Cortex of kidney (tissue), 1 donor: ENCODE measurements at places on chromosomes 2 and 18.
A peak's percentile ranks its signal among the peaks of the same experiment; 100 is the strongest.

- DNase-seq: no peak
Observed at GRCh38 chr2:109180786-109181185, 51.8 kb downstream of the SH3RF3 start.

DNA sequence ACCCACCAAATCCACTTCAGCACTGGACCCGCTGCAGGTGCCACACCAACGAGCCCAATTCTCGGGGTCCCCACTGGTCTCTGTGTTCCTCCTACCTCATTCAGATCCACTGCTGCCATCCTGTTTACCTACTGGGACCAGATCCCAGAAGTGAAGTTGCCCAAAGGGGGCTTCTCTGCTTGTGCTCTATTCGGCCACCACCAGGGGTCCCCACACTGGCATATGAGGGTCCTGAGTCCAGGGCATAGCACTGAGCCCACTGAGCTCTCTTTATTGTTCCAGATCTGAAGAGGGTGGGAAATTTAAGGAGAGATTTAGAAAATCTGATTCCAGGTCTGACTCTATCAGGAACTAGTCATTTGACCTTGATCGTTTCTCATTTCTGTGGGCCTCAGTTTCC lies 2.4 kb downstream of the GPR45 start:
- DNase-seq: no peak

DNA sequence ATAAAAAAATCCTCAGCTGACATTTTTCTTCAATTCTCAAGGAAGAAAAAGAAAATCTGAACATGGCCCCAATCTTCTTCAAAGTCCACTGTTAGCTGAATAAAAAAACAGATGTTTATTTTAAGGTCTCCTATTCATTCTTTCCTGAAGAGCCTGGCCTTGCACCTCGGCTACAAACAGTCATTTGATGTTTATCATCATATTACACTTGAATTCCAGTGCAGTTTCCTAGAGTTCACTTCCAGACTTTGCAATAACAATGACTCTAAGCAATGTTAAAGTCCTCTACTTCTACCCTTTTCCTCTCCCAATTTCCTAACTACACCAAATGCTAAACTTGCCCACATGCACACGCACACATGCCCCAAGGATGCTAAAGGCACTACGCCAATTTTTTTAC lies 70.1 kb downstream of the NOL10 start:
- no peak for DNase-seq

- DNase-seq: no peak
Observed at GRCh38 chr2:12417786-12418185, 298.9 kb upstream of the TRIB2 start.

DNA sequence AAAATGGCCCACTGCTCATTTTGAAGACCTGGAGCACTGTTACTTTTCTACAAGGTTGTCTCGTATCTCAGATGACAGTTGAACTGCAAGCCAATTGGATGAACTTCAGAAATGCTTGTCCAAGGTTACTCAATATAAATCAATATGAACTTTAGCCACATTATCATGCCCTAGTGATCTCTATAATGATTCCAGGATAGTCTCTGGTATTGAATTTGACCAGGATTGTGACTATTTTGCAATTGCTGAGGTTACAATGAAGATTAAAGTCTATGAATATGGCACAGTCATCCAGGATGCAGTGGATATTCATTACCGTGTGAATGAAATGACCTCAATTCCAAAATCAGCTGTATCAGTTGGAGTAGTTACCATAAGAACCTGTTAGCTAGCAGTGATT lies 196.0 kb upstream of the RAB12 start:
- no peak for DNase-seq

- DNase-seq: no peak
Observed at GRCh38 chr2:241445426-241445825, 63.0 kb downstream of the STK25 start.

DNA sequence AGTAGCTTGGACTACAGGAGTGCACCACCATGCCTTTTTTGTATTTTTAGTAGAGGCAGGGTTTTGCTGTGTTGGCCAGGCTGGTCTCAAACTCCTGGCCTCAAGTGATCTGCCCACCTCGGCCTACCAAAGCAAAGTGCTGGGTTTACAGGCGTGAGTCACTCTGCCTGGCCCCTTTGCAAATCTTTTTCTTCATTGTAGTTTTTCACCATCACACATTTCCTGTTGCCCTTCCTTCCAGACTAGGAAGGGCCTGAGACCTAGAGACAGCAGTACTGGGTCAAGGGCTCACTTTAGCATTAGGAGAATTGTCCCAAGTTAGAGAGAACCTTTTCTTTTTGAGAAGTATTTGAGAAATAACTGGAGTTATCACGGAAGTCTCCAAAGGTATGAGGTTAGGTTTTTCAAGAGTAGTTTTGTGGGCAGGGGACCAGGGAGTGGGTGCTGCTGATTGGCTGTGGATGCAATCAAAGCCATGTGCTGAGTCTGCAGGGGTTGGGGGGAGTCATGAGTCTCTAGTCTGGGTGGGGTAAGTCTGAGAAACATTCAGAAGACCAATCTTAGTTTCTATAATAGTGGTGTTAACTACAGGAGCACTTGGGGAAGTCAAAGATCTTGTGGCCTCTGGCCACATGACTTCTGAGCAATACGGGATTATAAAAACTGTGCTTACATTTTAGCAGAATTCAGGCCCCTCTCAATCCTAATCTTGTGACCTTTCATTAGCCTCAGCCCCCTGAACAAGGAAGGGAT lies 23.7 kb downstream of the B3GNT2 start:
- no peak for DNase-seq

- DNase-seq: peak; percentile 69
Observed at GRCh38 chr18:57803103-57803969, at the start of gene ATP8B1. ATP8B1 (minus strand) TSS chr18:57803315; CDS start chr18:57731807, 71,508 bp downstream.
